Left forelimb (tissue), 1 donor: ENCODE measurements at places on chromosomes 7 and 10.

DNA sequence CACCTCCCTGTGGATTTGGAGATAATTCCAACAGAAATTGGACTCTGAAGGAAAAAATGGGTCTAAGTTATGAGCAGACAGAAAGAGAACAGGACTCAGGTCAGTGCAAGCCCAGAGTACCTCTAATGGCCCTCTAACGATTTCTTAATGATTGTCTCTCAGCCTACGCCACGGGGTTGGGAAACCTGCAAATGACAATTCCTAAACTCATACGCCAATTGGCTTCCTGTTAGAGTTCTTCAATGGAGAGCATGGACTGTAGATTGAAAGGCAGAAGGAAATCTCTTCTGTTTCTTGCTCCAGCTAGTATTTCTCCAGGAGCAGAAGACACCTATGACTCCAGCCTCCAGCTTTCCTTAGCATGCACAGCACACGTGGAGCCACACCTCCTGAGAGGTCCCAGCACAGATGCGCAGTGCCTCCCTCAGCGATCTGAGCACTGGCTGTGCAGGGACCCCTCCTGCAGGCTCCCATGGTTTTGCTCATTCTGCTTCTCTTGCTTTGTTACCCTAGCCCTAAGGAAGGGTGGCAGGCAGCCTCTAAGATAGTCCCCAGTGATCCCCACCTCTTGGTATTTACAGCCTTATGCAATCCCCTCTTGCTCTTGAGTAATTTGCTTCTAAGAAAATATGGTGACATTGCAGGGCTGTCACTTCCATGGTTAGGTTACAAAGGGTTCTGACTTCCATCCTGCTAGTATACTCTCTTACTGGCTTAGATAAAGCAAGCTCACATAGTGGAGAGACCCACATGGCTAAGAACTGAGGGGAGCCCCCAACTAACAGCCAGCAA lies 30.1 kb downstream of the DENND11 start:
- DNase-seq = no peak

GRCh38 chr10:23345861-23346260 lies 1.3 kb upstream of the C10orf67 start:
- DNase-seq = no peak

- DNase-seq = no peak
These were observed 115.1 kb upstream of the AGK start for GRCh38 chr7:141436139-141436538.

- no peak for DNase-seq
These were observed 52.4 kb upstream of the ITGB1 start for GRCh38 chr10:33010132-33011037.

- no peak for DNase-seq
These were observed 172.3 kb downstream of the CHRM2 start for GRCh38 chr7:137040745-137041144.

DNA sequence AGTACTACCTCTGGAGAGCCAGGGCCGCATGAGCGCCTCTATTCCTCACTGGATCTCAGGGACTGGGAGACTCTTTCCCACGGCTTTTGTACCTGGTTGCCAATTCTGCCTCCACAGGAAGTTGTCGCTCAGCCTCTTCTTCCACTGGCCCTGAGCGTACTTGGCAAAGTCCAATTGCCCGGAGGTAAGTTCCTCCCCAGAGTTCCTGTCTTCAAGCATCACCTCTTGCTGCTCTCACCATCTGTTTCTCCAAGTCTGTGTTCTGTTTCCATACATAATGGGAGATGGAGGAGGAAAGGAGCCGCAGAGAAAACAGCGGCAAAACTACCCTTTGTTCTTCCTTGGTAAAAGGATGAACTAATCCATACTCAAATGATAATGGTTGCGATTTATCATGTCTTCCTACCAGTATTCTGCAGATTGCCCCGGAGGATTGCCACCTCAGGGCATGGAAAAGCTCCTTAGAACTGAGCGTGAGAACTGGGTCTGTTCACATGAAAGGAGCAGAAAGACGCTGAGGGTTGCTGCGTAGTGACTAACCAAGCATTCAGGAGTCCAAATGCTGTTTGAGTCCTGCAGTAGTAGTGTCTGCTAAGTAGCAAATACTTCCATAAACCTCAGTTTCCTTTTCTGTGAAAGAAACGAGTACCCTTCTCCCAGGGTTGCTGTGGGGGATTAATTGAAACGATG lies 170.2 kb upstream of the GLI3 start:
- no peak for DNase-seq

DNA sequence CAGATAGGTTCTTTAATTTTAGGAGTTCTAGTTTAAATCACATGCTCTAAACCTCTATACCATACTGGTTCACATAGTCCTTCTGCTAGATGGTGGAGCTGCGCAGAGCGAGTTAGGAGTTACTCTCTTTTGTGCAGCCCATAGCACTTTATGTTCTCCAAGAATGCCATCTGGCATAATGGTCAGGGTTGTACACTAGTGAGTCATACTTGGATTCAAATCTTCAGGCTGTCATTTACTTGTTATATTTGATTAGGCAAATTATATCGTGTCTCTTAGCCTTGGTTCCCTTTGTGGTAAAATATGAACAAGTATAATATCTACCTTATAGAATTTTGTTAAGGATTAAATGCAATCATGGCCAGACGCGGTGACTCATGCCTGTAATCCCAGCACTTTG lies 1078.3 kb downstream of the NRG3 start:
- no peak for DNase-seq
